ENCODE measurements at places on chromosomes 3 and 15.

DNA sequence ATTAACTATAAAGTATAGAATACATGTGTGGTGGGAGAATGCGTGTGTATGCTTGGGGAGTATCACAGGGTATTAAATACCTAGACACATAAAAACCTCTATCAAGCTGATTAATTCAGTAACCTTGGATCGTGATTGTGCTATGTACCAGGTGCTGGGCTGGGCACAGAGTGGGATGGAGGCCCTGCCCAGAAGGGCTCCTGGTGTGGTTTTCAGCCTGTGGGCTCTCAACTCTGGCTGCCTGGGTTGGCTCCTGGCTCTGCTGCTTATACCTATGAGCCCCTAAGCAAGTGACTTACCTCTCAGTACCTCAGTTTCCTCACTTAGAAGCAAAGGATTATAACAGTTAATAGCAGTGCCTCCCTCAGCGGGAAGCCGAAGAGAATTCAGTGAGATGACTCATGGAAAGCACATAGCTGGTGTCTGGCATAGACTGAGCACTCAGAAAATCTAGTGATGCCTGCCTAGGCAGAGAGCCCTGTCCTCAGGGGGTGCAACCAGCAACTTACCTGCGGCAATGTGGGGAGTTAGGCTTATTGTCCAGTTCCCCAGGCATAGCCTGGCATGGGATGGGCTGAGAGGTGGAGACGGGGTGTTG lies 90.6 kb upstream of the MYZAP start:
- no peak for DNase-seq

GRCh38 chr3:187210545-187211327 lies 13.4 kb downstream of the RTP1 start:
- no peak for DNase-seq

DNA sequence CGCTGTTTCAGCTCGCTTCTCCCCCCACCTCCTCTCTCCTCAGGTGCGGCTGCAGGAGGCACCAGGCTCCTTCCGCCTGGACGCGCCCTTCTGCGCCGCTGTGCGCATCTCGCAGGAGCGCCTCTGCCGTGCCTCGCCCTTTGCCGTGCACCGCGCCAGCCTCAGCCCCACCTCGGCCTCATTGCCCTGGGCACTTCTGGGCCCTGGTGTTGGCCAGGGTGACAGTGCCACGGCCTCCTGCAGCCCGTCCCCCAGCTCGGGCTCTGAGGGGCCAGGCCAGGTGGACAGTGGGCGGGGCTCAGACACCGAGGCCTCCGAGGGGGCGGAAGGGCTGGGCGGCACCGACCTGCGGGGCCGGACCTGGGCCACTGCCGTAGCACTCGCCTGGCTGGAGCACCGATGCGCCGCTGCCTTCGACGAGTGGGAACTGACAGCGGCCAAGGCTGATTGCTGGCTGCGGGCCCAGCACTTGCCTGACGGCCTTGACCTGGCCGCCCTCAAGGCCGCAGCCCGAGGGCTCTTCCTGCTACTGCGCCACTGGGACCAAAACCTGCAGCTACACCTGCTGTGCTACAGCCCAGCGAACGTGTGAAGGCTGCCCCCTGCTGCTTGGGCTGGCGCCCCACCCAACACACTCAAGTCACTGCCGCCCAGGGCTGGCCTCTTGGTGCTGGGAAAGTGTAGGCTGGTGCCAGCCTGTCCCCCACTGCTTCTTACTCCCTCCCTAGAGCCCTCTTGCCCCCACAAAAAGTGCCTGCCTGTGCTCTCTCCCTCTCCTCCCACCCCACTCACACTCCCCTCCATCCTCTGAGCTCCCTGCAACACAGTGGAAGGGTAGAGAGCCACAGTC lies 7.1 kb downstream of the ALG3 start:
- DNase-seq, result no peak

- DNase-seq, result no peak
Measured at GRCh38 chr3:169552533-169552932, 111.0 kb downstream of the MECOM start.

GRCh38 chr3:184691397-184692231 lies 20.2 kb downstream of the MAGEF1 start:
- no peak for DNase-seq

- peak; percentile 30 for DNase-seq
Measured at GRCh38 chr3:53030619-53031449, 15.0 kb downstream of the SFMBT1 start.

DNA sequence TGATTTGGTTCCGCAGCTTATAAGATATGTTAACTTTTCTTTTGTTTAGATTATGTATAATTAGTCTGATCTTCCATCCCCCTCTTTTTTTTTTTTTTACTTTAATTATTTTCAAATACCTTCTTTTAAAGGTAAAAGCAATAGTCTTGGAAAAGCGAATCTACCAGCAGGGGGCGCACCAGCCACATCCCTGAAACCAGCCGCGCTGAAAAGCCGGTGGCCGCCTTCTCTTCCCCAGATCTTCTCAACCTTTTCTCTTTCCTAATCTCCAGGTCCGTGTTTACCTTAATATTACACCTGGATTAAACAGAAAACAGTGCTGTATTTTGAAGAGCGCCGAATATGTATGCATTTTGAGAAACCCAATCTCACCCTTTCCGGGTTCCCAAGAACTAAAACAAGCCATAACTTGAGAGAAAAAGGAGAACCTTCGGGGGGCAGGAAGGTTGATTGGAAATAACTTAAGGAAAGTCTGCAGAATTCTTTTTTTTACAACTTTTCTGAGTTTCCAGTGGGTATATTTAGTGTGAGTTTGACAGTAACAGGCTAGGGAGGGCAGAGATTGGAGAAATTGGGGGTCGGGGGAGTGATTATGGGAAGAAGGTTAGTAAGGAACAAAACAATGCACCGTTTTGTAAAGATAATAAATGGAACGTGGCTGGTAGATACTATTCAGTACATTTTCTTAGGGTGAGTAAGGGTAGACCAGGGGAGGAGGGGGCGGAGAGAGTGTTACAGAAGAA lies 2.0 kb upstream of the SOX2 start:
- peak; percentile 20 for DNase-seq
